ENCODE measurements at places on chromosomes 7 and 10.

DNA sequence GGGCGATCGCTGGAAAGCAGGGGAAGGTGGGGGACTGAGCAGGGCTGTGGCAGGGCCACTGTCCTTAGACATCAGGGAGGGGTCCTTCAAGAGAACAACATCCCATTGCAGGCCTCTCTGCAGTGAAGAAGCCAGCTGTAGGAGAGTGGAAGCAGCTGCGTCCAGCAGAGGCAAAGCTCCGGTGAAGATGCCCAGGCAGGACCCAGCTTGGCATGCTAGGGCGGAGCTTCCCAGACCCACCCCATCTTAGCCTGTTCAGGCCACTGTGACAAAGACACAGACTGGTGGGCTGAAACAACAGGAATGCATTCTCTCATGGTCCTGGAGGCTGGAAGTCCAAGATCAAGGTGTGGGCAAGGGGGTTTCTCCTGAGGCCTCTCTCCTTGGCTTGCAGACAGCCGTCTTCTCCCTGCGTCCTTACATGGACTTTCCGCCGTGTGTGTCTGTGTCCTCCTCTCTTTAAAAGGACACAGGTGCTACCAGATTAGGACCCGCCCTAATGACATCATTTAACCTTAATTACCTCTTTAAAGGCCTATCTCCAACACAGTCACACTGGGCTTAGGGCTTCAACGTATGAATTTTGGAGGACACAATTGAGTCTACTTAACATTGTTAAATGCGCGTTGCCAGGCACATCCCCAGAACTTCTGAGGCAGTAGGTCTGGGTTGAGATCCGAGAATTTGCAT lies 178.1 kb upstream of the GRB10 start:
- no peak for DNase-seq

GRCh38 chr7:141949451-141949850 lies 2.7 kb upstream of the CLEC5A start:
- no peak for DNase-seq

DNA sequence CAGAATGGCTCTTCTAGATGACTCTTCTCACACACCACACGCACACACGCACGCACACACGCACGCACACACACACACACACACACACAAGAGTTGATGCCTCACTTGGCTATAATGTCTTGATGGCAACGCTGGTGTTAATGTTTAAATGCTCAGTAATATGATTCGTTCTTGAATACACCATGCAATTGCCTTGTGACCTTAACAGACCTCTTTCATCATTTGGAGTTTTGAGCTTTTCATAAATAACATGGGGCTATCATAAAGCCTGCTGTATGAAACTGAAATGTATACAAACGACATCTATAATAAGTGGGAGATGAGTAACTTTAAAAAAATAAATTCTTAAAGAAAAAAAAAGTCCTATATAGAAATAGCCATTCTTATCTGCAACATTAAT lies 8.2 kb downstream of the JCAD start:
- DNase-seq, result no peak

- DNase-seq, result peak; percentile 53
Observed at GRCh38 chr7:129494041-129494440, 8.3 kb upstream of the SMKR1 start.

- DNase-seq, result no peak
Observed at GRCh38 chr10:32459051-32459698, 13.2 kb downstream of the CCDC7 start.
